K562 (cell line): ENCODE measurements at places on chromosomes 4 and X.

- no peak for DNase-seq
These were observed 2.4 kb upstream of the STIM2 start for GRCh38 chr4:26858035-26858918.

- no peak for DNase-seq
These were observed 520.5 kb upstream of the NR3C2 start for GRCh38 chr4:148962539-148963290.

DNA sequence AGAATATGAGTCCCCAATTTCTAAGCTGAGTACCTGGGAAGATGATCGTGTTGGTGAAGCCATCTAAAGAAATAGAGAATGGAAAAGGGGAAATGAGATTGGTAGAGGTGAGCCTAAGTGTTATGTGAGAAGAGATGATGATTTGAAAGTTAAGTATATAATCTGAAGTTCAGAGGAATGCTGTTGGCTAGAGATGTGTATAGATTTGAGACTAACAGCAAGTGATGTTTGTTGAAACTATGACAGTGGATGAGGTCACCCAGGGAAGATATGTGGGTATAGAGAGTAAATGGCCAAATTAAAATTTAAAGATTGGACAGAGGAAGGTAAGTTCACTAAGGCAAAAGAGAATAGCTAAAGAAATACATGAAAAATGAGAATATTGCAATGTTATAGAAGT, 324.2 kb downstream of the MAPK10 start:
- no peak for DNase-seq

- DNase-seq: no peak
These were observed 96.5 kb downstream of the ARHGAP10 start for GRCh38 chr4:147828331-147828905.

DNA sequence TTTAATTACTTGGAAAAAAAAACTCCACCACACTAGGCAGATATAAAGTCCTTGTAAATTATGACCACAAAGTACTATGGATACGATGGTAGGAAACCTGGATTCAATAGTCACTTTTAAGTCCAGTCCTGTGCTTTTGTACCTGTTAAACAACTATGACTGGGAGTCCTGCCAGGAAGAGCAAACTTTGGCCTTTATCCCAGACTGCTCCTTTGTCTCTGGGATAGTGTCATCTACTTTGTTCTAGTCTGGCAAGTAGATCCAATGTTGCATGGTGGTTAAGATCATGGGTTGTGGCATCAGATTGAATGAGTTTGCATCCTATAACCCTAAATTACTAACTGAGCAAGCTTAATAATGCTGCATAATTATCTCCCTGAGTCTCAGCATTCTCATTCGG, 175.3 kb upstream of the FGF13 start:
- DNase-seq: no peak

DNA sequence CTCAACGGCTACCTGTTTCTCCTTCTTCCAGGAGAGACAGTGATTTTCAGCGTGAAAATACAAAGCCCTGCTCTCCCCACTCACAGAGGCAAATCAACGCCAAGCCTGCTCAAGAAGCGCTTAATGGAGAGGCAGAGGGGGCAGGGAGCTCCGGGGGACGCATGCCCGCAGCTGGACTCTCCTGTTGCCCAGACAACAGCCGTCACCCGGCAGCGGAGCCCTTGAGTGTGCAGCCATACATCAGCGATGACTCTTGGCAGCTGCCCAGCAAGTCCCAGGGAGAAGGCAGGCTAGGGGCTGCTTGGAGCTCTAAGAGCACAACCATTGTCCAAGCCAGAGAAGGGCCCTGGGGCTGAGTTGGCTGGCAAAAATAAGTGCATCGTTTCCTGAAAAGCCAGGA, 71.0 kb upstream of the AFAP1 start:
- DNase-seq: no peak

DNA sequence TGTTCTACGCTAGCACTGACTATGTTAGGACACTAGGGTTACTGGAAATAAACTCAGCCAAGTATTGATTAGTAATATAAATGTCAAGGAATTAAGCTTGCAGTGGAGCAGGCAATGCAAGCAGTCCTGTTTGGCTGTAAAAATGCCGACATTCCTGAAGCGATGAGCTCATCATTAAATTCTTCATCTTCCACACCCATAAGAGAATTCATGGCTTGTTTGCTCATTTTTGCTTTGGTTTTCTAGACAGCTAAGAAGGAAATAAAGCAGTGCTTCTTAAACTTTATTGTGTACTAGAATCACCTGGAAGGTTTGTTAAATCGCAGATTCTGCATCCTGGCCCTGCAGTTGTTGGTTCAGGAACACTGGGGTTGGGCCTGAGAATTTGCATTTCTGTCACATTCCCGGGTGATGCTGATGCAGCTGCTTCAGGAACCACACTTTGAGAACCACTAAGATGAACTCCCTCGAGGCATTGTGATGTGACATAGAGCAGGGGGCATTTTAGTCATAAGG, 17.8 kb downstream of the ANXA3 start:
- no peak for DNase-seq

DNA sequence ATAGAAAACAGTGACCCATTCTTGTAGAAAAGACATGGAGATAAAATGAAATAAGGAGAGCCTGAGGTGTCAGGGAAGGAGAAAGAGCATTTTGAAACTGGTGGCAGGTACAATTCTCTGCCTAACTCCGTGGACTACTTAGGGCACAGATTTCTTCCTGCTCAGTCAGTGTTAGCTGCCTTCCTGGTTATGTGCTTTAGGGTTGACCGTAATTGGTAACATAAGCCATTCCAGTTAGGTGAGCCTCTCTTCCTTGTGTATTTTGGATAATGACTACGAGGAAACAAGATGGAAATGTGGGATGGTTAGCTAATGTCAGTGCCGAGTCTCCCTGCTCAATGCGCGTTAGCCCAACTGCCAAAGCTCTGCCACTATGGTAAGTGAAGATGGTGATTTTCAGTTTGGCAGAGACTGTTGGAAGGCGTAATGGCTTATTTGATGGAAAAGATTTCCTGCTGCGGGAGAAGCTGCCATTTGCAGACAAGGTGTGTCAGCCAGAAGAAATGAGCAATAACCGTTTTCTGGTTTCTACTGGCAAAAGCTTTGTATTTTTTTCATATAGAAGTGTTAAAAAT, 174.1 kb downstream of the CBR4 start:
- DNase-seq: no peak

- peak; percentile 9 for DNase-seq
These were observed 214.8 kb downstream of the SLC4A4 start for GRCh38 chr4:71553605-71554004.

- DNase-seq: no peak
These were observed 930 bp downstream of the NWD2 start for GRCh38 chr4:37245391-37245954.

- DNase-seq: no peak
These were observed 94.6 kb upstream of the INPP4B start for GRCh38 chr4:142940425-142941330.

GRCh38 chrX:11458170-11458569, 165.0 kb downstream of the AMELX start:
- no peak for DNase-seq

- no peak for DNase-seq
These were observed 97.2 kb upstream of the CLNK start for GRCh38 chr4:10781805-10782204.

DNA sequence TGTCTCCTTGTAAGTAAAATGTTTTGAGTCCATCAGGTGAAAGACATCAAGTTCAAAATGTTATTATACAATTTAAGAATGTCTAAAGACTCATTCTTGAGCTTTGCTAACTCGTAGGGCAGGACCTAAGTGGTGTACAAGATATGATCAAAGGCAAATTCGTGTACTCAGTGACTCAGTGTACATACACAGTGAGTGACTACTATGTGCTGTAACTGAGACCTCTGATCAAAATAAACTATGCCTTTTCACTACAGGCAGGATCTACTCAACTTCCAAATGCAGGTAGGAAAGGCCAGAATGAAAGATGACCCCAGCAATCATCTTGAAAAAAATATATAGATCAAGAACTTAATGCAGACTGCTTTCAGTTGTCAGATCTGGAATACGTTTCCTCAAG, 49.9 kb downstream of the ADGRG2 start:
- no peak for DNase-seq

DNA sequence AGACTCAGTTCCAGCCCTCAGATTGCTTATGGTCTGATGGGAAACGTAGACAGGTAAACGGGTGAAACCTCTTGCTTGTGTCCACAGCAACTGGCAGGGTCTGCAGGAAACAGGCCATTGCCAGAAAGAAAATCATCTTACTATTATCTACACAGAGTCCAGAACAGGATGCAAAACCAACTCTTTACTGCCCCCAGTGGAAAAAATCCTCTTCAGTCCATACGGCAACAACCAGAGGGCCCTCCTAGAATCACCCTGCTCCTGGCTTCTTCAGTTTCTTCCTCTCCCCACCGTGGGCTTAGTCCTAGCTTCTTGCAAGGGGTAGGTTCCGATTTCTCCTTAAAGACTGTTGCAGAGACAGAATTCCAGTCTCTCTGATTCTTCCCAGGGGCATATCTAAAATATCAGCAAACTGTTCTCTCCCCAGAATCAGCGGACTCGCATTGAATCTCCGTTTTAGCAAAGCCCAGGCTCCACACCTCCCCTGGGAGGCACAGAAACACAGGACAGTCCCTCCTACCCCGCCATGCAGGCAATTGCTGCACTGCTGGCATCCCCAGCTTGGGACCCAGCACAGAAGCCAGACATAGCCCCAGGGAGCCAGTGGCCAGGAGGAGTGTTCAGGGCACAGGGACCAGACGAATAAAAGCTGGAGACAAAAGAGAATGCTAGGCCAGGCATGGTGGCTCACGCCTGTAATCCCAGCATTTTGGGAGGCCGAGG, 41.0 kb upstream of the SH3RF1 start:
- DNase-seq: peak; percentile 32

DNA sequence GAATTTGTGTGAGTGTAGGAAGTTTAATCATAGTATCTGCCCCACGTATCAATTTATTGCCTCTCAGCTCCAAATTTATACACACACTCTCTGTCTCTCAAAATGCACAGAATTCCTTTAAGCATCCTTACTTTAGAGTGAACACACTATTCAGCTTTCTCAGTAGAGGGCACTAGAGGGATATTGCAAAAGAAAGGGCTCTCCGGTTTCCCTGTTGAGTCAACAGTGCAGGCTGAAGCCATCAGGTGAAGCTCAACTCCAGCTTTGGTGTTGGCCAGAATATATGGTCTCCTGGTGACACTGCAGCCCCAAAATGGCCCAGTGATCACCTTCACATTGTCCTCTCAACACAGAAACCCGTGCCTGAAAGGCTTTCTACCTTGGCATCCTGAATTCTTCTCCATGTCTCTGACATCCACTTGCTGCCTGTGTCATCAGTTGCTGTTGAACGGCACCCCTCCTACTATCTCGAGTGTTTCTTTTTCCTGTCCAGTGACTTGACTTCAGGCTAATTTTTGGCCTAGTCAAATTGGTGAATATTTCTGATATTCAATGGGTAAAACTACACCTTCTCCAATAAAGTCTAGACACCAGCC, 670.5 kb downstream of the GABRG1 start:
- no peak for DNase-seq

DNA sequence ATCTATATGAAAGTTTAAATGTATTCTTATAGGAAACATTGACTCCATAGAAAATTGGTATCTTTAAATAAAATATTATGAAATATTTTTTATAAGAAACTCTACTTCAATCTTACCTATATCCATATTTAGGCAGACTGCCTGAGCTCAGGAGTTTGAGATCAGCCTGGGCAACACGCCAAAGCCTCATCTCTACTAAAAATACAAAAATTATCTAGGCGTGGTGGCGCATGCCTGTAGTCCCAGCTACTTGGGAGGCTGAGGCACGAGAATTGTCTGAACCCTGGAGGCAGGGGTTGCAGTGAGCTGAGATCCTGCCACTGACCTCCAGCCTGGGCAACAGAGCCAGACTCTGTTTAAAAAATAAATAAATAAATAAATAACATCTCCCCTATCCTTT, 47.5 kb downstream of the PABPC4L start:
- DNase-seq: no peak

- DNase-seq: peak; percentile 47
These were observed 12.8 kb upstream of the TMSB4X start for GRCh38 chrX:12962041-12962504.

DNA sequence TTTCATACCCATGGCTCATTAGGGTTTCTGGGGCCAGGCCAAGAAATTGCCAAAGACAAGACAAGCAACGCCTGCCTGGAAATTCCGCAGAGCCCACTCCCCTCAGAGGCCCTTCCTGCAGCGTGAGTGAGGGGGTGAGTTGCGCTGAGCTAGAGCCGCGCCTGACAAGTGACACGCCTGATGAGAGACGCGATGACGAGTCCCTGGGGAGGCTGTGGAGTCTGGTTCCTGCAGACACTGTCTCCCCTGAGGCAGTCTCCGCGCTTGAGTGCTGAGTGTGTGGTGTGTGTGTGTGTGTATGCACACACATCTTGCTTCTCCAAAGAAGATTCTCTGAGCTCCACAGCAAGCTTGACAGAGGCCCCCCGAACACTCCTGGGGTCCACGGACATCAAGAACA, 269.8 kb downstream of the BCOR start:
- no peak for DNase-seq

DNA sequence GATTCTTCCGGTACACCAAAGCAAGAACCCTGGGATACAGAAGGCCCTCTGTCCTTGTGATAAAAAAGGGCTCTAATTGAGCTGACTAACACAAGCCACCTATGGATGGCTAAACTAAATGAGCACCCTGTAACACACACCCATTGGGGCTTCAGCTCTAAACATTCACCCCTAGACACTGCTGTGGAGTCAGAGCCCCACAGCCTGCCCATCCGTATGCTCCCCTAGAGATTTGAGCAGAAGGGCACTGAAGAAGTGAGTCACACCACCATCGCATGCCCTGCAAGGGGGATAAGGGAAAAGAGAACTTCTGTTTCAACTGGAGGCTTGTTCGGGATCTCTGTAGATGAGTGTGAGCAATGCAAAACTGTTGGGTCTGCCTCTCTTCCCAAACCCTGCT, 545.2 kb downstream of the KCTD8 start:
- no peak for DNase-seq

DNA sequence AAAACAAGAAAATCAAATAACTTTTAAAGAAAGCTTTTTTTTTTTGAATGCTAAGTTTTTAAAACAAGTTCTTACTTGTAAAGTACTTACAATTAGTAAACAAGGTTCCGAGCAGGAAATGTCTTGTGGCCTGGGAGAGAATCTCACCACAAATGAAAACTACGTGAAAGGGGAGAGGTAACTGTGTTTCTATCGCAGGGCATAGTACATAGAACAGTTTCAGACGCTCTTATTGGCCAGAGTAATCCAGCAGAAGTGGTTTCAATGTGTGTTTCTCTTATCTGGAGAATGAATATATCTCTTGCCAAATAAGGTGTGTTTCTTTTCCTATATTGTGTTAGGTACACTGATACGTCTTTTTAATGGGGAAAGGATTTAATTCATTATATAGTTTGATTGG, at the start of gene PLAC8:
Gene PLAC8 (minus strand): TSS at position 154 of the 400 bp plus-strand sequence. CDS start 6,808 bp downstream, outside the sequence.
- no peak for DNase-seq

DNA sequence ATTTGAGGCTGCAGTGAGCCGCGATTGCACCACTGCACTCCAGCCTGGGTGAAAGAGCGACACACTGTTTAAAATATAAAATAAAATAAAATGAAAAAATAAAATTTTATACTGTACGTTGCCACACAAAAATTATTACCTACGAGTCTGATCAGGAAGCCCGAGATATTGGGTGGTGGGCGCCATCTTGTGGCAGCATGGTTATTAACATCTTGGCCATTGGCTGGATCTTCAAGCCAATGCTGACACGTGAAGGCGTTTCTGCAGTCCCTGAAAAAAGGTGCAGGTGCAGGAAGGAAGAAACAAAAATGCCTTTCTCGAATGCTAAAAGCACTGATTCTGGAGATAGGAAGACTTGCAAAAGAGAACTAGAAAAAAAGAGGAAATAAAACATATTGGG, 4.9 kb upstream of the TLR8 start:
- DNase-seq: peak; percentile 65
